ENCODE measurements at places on chromosomes 12 and 14.
A peak's percentile ranks its signal among the peaks of the same experiment; 100 is the strongest.

DNA sequence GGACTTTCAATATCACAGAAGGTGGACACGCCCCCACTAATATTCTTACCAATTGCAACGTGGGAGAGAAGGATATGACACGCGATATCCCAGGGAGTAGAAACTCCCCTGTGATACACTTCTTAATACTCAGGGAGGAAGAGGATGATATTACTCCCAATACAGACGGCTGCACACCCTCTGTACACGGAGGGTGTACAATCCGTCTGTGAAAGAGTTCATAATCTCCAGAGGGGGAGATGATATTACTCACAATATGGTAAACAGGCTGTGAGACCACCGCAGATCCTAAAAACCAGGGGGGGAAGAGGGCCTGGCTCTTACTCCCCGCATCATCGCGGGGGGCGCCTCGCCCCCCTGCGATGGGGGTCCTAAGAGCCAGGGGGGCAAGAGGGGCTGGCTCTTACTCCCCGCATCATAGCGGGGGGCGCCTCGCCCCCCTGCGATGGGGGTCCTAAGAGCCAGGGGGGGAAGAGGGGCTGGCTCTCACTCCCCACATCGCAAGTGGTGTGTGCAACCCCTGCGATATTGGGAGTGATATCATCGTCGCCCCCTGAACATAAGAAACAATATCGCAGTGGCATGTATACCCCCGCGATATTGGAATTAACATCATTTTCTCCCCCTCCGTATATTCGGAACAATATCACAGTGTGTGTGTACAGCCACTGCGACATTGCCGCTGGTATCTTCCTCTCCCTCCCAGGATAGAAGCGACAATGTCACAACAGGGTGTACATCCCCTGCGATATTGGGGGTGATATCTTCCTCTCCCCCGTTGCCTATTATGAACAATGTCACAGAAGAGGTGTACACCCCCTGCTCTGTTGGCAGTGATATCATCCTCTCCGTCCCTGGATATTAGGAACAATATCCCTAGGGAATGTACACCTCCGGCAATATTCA is 8.9 kb upstream of the CLEC6A start:
- no peak for DNase-seq

DNA sequence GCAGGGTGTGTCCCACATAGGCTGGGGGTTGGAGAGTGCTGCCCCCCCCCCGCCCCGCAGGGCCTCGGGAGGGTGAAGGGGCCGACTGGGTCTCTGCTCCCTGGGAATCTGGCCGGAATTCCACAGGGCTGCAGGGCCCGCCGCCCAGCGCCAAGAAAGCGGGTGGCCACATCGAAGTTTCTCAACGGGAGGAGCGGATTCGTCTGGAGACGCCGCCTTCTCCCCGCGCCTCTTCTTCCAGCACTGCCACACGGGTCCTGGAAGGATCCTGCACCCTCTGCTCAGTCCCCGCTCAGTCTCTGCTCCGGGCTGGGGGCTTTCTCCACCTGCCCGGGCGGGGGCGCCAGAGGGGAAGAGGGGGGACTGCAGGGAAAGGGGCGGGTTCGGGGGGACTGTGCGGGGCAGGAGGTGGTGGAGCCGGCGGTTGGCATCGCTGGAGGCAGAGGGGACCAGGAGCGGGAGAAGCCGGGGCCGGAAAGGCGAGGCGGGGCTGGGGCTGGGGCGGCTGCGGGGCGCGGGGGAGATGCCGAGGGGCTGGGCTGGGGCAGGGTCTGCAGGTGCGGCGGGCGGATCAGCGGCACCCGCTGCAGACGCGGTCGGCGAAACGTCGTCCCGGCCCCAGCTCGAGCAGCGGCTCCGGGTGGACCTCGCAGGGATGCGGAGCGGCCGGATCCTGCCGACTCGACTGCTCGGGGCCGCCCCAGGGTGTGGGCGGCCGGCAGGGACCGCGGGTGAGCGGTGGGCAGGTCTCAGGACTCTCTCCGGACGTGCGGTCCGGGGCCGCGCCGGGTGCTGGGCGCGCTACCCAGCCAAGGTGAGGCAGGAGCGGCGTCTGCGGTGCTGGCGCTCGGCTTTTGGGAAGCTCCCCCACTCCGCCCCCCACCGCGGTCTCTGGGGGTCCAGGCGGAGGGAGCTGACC is 811.4 kb upstream of the TMEM132C start:
- DNase-seq = no peak

GRCh38 chr12:121711361-121712189 is 977 bp upstream of the TMEM120B start:
- no peak for DNase-seq

GRCh38 chr12:19181666-19182426 is 52.3 kb downstream of the PLEKHA5 start:
- no peak for DNase-seq

DNA sequence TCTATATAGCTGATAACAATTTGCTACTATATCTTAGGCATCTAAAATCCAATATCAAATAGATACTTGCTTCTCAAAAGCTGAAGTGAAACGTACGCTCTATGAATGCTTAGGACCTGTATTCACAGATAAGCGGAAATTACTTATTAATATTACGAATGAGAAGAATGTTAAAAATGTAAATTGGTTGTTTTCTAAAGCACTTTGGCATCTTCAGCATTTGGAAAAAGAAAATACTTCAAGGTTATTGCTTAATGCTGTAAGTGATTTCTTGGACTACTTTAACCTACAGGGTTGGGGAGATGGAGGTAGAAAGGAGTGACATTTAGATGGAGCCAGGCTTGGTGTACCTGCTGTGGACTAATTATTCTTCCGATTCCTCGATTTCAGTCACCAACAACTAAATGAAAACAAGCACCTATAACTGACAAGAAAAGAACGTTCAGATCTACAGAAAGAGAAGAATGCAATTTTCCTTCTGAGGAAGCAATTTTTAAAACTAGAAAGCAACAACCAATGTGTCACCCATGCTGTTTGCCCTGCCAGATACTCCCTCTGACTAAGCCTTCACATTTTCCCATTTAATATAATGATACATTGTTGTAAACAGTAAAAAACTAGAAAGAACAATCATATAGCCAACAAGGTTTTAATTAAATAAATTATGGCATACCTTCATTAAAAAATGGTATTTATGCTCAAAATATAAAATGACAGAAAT is 49.3 kb downstream of the SLC25A21 start:
- DNase-seq = no peak

DNA sequence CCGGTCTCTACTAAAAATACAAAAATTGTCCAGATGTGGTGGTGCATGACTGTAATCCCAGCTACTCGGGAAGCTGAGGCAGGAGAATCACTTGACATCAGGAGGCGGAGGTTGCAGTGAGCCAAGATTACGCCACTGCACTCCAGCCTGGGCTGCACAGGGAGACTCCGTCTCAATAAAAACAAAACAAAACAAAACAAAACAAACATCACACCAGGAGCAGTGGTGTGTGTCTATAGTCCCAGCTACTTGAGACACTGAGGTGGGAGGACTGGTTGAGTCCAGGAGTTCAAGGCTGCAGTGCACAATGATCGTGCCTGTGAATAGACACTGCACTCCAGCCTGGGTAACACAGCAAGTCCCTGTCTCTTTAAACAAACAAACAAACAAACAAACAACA is 89.5 kb upstream of the HECTD1 start:
- DNase-seq = no peak

- no peak for DNase-seq
Observed at GRCh38 chr14:57875296-57875695, 9.4 kb upstream of the SLC35F4 start.

GRCh38 chr12:18723752-18724151 is 14.1 kb downstream of the PLCZ1 start:
- DNase-seq = no peak

- DNase-seq = no peak
Observed at GRCh38 chr12:49364989-49365388, 2.3 kb upstream of the SPATS2 start.

GRCh38 chr12:21580748-21581516 is 23.7 kb downstream of the GYS2 start:
- DNase-seq = no peak

- DNase-seq = peak; percentile 19
Observed at GRCh38 chr12:45685680-45686079, 43.8 kb upstream of the ARID2 start.

- DNase-seq = no peak
Observed at GRCh38 chr12:32285489-32285888, 113.9 kb upstream of the FGD4 start.

GRCh38 chr14:68210729-68211299 is 391.2 kb downstream of the RAD51B start:
- peak; percentile 7 for DNase-seq

- no peak for DNase-seq
Observed at GRCh38 chr12:122064780-122065588, 13.6 kb upstream of the MLXIP start.

DNA sequence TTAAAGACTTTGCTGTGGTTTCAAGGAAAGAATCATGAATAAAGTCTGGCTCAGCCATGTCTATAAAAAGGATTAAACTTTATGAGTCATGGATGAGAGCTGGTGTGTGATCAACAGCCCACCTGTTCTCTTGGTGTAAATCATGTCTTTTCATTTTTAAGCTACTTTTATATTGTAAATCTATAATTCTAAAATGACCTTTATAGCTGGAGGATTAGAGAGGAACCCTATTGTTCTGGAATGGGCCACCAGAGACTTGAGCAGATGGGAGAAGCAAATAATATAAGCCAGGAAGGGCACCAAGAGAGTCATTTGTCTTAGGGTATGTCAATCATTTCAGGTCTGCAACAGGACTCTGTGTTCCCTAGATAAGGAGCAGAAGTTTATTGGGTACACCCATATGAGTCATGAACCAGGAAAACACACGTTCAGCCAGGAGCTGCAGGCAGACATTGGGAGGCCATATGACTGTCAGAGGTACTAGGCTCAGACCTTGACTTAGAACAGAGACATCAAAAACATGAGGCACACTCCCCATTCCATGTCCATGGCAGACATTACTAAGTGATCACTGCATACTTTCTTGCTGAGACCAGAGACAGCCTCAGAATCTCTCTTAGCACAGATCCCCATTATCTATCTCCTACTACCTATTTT is 49.3 kb downstream of the NDUFA12 start:
- DNase-seq = no peak

DNA sequence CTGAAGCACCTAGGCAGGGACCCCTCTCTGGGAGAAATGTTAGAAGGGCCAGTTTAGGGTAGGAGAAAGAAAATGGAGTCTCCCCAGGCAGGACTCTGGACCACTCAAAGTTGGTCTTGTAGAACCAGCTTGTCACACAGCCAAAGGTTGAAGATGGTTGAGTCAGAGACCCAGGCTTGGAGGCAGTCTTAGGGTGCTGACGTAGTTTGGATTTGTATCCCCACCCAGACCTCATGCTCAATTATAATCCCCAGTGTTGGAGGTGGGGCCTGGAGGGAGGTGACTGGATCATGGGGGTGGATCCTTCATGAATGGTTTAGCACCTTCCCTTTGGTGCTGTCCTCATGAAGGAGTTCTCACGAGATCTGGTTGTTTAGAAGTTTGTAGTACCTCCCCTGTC is 121.2 kb downstream of the CRACR2A start:
- DNase-seq = no peak

DNA sequence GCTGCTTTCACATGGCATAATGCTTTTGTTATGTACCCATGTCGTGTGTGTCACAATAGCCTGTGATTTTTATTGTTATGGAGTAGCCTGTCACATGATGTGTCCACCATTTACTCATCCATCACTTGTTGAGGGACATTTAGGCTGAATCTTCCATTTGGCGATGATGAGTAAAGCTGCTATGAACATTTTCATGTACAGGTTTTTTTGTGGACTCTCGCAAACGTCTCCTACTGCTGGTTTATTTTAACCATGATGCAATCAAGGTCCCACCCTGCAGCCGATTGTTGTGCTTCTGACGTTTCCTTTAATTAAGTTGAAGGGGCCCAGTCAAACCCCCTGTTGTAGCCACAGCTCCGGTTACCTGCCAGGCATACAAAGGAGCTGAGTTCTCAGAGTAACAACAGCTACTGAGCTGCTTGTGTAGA is 63.2 kb downstream of the ZNF664 start:
- DNase-seq = no peak

DNA sequence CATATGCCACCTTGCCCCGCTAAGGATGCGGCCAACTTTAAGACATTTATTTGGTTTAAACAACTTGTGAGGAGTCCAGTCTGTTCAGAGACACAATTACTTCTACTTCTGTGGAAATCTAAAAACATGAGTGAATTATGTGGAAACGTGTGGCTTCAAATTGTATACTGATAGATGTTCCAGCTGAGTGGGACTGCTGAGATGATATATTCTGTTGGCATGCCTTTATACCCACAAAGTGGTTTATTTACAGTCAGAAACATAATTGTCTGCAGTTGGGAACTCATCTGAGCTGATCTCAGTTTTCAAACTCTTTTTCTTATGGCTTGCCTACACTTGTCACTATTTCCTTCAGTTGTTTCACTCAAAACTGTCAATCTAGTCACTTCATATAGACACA is 67.8 kb downstream of the FLRT2 start:
- DNase-seq = no peak

GRCh38 chr14:61452452-61452851 is 131.1 kb downstream of the PRKCH start:
- peak; percentile 97 for DNase-seq

GRCh38 chr12:57616383-57617101 is 5.3 kb downstream of the ARHGEF25 start:
- DNase-seq = no peak

DNA sequence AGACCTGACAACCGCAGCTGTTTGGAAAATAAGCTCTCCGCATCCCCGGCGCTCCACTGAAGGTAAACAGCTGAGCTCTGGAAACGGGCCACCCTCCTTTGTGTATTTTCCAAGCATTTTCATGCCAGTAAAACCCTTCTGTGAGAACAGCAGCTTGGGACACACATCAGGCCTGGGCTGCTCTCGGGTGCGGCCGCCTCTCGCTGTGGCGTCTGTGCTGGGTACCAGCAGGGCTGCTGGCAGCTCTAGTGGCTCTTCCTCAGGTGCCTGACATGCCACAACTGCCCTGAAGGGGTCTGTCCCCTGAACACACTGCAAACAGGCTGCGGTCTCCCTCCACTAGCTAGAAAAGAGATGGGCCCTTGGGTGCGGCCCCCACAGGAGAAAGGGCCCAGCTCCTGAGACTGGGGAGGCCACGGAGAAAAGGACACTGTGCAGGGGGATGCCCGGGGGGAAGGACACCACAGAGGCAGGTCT is 96.3 kb downstream of the ITPK1 start:
- DNase-seq = no peak

DNA sequence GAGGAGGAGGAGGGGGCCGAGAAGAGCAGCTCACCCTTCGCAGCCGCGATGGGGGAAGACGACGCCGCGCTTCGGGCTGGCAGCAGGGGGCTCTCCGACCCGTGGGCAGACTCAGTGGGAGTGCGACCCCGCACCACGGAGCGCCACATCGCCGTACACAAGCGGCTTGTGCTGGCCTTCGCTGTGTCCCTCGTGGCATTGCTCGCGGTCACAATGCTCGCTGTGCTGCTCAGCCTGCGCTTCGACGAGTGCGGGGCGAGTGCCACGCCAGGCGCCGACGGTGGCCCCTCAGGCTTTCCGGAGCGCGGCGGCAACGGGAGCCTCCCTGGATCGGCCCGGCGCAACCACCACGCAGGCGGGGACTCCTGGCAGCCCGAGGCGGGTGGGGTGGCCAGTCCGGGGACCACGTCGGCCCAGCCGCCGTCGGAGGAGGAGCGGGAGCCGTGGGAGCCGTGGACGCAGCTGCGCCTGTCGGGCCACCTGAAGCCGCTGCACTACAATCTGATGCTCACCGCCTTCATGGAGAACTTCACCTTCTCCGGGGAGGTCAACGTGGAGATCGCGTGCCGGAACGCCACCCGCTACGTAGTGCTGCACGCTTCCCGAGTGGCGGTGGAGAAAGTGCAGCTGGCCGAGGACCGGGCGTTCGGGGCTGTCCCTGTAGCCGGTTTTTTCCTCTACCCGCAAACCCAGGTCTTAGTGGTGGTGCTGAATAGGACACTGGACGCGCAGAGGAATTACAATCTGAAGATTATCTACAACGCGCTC is 745 bp downstream of the TRHDE start:
- DNase-seq = no peak

- DNase-seq = peak; percentile 27
Observed at GRCh38 chr12:19584732-19585131, 145.4 kb downstream of the AEBP2 start.
